NCI-H1930 (cell line): ENCODE measurements at places on chromosomes 6 and 20.

DNA sequence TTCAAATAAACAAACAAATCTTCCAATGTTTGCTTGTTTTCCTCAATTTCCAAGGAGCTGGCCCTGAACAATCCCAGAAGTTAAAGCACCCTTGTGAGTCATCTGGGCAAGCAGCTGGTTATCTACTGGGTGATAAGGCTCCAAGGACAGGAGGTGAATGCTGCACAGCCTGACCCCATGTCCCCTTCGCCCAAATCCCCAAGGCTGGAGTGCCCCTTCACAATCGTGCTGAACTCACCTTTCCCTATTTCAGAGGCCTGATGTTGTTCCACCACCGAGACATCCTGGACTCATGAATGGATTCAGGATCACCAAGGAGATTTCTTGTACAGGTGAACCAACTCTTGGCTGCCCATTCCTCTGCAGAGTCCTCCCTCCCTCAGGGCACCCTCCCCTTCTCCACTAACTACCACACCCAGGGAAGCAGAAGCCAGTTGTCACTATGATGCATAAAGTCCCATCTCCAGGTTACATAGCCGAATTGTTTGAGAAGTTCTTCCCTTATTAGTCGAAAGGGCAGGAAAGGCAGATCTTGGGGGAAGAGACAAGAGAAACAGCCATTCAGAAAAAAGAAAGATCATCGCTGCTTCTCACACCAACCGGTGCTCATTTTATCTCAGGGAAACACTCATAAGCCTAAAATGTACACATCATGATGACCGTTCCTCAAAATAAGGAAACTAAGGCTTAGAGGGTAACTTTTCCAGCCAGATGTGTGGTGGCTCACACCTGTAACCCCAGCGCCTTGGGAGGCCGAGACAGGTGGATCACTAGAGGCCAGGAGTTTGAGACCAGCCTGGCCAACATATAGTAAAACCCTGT lies 138.8 kb upstream of the RREB1 start:
- DNase-seq, result no peak

- no peak for DNase-seq
These were observed 43.0 kb upstream of the CCR6 start for GRCh38 chr6:167079853-167080297.

GRCh38 chr6:169963581-169964297 lies 212.3 kb downstream of the ERMARD start:
- DNase-seq, result no peak

DNA sequence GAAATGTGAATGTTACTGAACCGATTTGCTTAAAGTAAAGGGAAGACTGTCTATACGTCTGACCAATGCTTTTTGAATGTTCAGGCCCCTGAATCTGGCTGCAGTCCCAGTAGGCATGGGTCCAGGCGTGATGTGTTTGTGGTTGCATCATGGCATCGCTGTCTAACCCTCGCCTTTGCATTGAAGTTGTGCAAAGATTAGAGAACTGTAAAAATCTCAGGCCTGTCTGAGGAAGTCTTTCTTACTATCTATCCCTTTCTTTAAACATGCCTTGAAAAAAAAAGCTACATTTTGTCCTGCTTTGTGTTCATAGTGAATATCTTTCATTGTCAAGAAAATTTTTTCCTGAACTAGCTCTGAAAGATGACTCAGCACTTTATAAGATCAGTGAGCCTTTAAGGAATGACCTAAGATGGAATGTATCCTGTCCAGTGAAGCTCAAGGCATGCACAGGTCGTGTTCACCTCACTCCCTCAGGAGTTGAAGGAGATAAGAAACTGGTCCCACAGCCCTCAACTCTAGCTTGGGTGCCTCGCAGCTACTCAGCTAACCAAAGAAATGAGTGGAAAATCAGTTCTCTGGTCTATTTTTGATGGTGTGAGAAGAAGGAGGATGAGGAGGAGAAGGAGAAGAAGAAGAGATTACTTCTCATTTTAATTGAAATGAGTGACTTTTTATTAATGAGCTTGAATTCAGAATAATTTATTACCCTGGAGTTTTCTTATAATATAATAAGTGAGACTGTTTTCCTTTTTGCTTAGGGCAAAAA lies 48.6 kb downstream of the TPD52L1 start:
- no peak for DNase-seq

GRCh38 chr20:35972462-35972861 lies 4.1 kb downstream of the CNBD2 start:
- DNase-seq, result no peak

DNA sequence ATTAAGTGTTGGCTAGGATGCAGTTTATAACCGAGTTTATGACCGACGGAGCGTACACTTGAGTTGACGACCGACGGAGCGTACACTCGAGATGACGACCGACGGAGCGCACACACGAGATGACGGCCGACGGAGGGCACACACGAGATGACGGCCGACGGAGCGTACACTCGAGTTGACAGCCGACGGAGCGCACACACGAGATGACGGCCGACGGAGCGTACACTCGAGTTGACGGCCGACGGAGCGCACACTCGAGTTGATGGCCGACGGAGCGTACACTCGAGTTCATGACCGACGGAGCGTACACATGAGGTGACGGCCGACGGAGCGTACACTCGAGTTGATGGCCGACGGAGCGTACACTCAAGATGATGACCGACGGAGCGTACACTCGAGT lies 119.8 kb downstream of the HUS1B start:
- no peak for DNase-seq

DNA sequence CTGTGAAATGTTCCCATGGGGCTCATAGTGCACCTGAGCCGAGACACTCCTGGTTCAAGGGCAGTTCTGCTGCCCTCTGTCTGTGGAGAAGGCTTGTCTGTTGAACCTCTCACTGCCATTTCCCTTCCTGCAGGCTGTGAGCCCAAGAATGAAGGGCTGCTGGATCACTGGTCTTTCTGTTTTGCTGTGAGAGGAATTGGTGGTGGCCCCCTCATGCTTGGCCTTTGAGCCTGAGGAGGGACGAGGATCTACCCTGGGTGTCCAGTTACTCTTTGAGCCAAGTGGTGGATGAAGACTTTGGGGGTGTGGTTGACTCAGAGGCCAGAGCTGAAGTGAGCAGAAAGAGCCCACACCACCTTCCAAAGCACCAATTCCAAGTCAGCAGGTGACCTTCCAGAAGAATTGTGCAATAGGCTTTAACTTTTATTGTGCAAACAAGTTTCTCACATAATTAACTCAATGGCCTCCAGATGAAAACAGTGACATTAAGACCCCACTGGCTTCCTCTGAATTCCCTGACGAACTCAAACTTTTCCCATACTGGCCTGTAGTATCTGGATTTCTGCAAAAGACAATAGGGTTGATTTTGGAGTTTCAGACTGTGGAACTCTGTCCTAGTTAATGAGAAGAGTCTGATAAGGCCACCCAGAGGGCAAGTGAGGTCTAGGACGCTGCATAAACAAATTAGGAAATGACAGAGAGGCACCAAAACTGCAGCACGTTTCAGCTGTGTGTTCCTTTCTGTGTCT lies 101.5 kb downstream of the PHACTR3 start:
- DNase-seq, result no peak

- DNase-seq, result no peak
These were observed 179.0 kb upstream of the CST7 start for GRCh38 chr20:24769878-24770627.

DNA sequence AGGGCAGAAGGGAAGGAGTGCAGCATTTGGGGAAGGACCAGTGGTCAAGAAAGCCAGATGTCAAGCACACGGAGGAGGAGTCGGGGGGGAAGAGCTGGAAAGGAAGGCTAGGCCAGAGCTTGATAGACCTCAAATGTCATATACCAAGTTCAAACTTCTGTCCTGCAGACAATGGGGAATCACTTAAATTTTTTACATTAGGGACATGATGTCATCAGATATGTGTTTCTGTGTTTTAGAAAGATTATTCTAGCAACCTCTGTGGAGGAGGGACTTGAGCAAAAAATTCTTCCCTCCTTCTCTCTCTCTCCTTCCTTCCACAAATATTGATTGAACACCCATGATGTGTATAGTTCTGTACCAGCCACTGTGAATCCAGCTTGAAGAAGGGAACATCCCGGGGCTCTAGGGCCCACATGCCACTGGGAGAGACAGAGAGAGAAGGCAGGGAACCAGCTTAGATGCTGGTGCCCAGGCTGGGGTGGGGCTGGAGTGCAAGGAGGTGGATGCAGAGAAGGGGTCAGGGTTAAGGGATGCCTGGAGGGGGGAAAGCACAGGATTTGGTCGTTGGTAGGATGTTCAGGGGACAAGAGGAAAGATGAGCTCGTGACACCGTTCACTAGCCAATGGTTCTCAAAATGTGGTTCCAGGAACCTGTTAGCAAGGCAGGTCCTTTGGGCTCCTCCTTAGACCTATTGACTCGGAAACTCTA lies 19.8 kb upstream of the AAR2 start:
- DNase-seq, result no peak

DNA sequence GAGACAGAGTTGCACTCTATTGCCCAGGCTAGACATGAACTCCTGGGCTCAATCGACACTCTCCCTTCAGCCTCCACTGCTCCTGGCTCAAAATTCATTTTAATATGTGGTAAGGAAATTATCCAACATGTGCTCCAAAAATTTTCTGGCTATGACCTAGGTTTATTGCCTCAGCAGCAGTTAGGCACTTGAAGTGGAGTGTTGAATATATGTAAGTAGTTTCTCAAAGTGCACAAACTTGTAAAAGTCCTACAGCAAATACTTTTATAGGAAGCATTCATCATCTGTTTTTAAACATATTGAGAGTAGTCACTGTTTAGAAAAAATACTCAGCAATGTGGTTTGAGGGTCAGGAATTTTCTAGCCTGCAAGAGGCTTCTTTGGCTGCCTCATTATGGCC lies 13.2 kb downstream of the FILIP1 start:
- DNase-seq, result no peak

DNA sequence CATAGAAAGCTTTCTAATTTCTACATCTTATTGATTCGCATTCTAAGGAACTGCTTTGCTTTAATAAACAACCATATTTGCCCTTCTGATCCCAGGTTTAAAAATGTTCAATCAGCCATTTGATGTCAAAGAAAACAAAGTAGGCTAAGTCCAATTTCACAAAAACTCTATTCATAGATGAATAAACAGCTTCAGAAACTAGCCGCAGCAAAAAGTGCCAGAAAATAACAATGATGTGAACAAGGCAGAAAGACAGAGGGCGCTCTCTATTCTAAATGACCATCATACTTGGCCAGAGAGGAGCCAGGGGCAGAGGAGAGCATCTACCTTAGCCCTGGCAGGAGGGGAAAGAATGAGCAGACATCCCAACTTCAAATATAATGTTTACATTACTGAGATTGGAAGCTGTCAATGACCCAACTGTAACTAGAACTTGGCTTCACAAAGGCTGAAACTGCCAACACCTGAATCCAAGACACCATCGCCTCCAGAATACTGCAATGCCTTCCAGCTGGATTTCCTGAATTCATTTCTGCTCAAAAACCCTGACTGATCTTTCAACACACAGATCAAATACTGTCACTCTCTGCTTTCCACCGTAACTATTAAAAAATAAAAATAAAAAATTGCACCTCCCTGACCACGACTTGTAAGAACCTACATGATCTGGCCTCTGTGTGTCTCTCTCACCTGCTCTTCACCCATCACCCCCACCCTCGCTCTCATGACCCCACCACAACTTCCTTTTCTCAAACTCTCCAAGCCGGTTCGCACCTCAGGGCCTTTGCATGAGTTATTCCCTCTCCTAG lies 9.5 kb downstream of the CNKSR3 start:
- DNase-seq, result no peak

GRCh38 chr20:47406849-47407682 lies 50.6 kb upstream of the ZMYND8 start:
- DNase-seq, result no peak

GRCh38 chr6:132749111-132749510 lies 8.6 kb downstream of the VNN2 start:
- DNase-seq, result no peak

GRCh38 chr20:40961686-40962640 lies 66.7 kb upstream of the TOP1 start:
- DNase-seq, result no peak

- DNase-seq, result no peak
These were observed 19.0 kb downstream of the PACSIN1 start for GRCh38 chr6:34484899-34485298.

GRCh38 chr6:3390698-3391097 lies 66.2 kb downstream of the SLC22A23 start:
- no peak for DNase-seq

DNA sequence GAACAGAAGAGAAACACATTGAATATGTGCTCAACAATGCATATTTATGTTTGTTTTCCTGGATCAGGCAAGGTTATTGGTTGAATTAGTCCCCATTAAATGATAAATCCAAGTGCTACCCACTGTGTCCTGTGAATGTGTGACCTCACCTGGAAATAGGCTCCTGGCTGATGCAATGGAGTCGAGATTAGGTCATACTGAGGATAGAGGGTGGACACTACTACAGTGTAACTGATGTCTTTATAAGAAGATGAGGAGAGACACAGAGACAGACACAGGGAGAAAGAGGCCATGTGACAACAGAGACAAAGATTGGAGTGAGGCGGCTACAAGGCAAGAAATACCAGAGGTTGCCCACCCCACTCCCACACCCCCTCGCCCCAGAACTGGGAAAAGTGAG lies 559.3 kb downstream of the C6orf118 start:
- no peak for DNase-seq

DNA sequence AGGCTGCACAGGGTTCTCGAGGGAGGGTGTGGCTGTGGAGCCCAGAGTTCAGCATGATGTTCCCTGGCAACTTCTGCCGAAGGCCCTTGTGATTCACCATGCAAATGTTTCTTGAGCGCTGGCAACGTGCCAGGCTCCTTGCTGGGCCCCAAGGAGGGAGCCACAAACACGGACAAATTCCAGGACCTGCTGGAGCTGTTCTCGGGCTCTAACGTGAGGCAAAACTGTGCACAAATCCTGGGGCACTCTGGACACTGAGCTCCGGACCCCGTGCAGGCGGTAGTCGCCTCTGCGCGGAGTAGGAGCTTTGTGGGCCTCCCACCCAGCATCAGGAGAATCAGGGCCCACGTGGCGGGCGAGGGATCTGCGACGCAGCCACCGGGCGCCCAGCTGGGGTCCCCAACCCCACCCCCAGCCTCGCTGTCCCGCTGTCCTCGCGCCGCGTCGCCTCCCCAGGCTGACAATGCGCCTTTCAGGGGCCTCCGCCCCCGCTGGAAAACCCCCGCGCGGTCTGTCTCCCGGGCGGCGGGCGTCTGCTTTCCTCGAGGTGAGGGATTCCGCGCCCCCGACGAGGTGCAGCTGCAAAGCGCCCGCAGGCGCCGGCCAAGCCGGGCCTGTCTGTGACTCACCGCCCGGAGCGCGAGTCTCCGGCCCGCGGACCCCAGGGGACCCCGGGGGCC lies 31.7 kb upstream of the SCUBE3 start:
- no peak for DNase-seq

DNA sequence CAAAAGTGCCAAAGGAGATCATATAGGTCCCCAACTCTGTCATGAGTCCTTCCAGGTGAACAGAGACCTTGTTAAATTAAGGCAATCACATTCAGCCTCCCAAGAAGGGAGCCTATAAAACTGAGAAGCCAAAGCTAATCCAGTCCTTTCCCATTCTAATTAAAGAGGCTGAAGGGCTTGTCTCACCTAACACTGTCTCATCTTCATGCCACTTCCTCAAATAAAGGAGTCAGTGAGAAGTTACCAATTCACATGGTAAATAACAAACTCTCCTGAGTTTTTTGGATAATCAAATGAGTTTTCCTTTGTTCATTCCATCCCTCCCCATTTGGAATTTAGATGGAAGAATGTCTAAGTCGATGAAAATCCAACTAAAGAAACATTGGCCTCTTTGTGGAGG lies 242.8 kb downstream of the UST start:
- no peak for DNase-seq

GRCh38 chr20:18276821-18277220 lies 11.5 kb upstream of the ZNF133 start:
- DNase-seq, result peak; percentile 78
